ENCODE measurements at places on chromosomes 7 and 10. TPM values are rescaled to one million over a fixed set of nuclear protein-coding genes. Genes with fewer than 3 reads are reported as not detected.

Gene HOXA4
- polyA plus RNA-seq = not detected

Gene TFR2
- polyA plus RNA-seq = 1.3 TPM

Gene PTN
- polyA plus RNA-seq = not detected

Gene PNLIPRP2
- polyA plus RNA-seq = not detected

Gene LRIT1
- not detected for polyA plus RNA-seq

Gene TAS2R4
- polyA plus RNA-seq = 0.10 TPM

Gene MEIG1
- not detected for polyA plus RNA-seq

Gene NAT16
- polyA plus RNA-seq = not detected

Gene KCND2
- polyA plus RNA-seq = not detected

Gene MOSPD3
- polyA plus RNA-seq = 18.2 TPM

Gene PTPRE
- 6.9 TPM for polyA plus RNA-seq

Gene RTKN2
- 0.04 TPM for polyA plus RNA-seq
